T-helper 1 cell (primary cell): ENCODE measurements at places on chromosomes 3 and 15.

- no peak for DNase-seq
These were observed 22.3 kb downstream of the CFAP92 start for GRCh38 chr3:128971421-128972100.

DNA sequence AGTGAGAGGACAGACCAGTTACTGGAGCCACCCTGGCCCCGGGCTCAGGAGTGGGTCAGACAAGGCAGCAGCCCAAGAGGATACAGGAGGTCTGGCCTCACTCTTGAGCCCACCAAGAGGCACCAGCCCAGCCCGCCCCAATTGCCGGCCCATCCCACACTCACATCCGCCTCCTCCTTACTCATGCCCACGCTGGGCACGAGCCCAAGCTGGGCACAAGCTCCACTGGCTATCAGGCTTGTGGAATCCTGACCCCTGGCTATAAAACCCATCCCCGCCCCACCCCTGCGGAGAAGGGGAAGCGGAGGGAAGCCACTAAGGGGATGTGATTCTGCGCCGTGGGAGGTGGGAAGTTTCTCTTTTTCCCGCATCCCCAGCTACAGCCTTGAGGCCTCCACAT, 25.9 kb downstream of the ADCY5 start:
- no peak for DNase-seq

DNA sequence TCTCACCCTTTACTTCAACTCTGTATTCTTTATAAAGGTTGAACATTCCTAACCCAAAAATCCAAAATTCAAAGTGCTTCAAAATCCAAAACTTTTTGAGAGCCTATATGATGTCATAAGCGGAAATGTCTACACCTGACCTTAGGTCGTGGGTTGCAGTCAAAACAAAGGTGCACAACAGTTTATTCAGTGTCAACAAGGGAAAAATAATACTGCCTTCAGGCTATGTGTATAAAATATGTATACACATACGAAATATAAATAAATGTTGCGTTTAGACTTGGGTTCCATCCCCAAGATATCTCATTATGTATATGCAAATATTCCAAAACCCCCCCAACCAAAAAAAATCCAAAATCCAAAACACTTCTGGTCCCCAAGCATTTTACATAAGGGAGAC, 90.9 kb downstream of the STAG1 start:
- DNase-seq: no peak

GRCh38 chr3:39460677-39461076, 6.8 kb upstream of the MOBP start:
- DNase-seq: no peak

- no peak for DNase-seq
These were observed 1.0 kb downstream of the XYLB start for GRCh38 chr3:38347421-38348200.

- DNase-seq: no peak
These were observed 49.0 kb upstream of the SLC4A7 start for GRCh38 chr3:27533261-27533607.
